Activated CD4-positive, alpha-beta T cell treated with anti-CD3 and anti-CD28 coated beads, Interleukin-2, Interleukin-4, amounts not matched to agents 100 ng/mL and 50 ng/mL, durations not matched to agents 16 hours and 8 hours (primary cell): ENCODE measurements at places on chromosomes 3 and 15.

DNA sequence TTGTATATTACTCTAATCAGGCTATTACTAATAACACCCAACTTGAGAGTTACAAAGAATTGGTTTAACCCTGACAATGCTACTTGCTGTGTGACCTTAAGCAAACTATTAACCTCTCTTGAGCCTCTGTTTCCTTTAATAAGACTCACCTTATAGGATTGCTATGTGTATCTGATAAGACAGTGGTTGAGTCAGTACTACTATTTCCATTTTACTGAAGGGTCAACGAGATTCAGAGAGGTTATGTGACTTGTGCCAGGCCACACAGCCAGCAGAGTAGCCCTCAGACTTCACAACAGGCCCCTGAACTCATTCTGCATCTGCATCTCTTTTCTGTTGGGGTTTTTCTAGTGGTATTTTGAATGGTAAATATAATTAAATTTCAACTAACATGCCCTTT, 420.1 kb downstream of the MAGI1 start:
- DNase-seq: no peak

DNA sequence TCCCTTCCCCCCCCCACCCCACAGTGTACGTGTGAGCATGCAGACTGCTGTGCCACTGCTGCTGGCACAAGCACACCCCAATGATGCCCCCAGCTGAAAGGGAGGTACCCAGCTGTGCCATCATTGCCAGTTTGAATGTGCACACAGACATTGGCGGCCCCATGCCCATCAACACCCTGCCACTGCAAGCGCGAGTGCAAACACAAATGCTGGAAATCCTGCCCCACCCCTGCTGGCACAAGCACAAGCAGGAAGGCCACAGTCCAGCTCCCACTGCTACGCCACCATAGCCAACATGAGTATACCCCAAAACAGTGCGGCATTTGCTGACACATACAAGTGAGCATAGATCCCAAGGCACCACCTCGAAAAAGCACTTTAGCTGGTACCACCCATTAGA, 222.9 kb downstream of the SCAPER start:
- DNase-seq: no peak

DNA sequence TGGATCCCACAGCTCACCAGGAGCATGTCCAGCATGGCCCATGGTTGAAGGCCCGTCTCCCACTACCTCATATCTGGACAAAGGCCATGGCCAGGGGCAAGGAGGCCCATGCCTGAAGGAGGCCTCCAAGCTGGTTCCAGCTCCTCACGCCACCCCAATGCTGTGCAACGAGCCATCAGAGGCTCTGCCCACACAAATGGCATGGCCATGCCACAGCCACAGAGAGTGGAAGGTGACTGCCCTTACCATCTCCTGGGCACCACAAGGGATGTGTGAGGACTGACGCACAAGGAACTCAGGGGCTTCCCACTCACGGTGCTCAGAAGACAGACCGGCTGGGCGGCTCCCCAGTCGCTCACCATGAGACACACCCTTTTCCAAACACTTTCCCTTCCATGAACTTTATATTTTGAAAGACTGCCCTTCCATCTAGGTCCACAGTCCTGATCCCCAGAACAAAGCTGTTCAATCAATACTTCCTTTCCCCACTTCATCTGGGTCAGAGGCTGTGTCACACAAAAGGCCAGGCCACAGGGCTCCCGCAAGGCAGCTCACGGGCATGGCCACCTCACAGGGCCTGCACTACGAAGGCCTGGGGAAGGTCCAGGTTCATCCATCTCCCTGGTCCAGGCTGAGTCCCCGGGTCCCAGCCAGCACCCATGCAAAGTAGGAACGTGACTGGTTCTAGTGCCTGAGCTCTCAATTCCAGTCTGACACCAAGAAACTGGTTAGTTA, 66.4 kb downstream of the CYFIP1 start:
- no peak for DNase-seq

DNA sequence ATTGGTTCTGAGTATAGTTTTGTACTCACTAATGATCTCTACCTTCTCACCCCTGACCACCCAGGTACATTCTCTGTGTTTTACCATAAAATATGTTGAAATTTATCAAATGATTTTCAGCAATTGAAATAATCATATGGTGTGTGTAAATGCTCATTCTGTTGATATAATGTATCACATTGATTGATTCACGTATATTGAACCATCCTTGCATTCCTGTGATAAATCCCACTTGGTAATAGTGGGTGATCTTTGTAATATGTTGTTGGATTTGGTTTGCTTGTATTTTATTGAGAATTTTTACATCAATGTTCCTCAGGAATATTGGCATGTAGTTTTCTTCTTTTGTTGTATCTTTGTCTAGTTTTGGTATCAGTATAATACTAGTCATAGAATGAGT, 1497.6 kb downstream of the OTOL1 start:
- DNase-seq: no peak

GRCh38 chr3:143302638-143303171, 183.1 kb downstream of the CHST2 start:
- DNase-seq: no peak

DNA sequence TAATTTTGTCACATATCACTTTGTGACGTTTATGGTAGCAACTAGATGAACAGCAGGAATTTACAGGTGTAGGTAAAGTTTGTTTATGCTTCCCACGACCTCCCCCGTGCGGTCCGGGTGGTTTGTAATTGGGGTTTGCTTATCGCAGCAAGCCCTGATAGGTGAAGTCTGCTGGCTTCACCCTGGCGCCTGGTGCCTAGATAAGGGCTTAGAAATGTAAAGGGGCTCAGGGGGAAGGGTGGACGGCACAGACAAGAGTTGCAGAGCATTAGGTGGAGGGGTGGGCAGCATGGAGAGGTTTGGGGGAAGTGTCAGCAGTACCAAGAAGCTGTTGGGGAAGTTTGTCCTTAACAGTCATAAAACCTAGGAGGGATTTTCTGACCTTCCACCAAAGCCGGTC, 108.1 kb upstream of the RNF7 start:
- no peak for DNase-seq

- no peak for DNase-seq
Measured at GRCh38 chr15:101525087-101525669, 35.7 kb upstream of the PCSK6 start.

GRCh38 chr15:63474810-63475316, 29.5 kb upstream of the USP3 start:
- DNase-seq: no peak

DNA sequence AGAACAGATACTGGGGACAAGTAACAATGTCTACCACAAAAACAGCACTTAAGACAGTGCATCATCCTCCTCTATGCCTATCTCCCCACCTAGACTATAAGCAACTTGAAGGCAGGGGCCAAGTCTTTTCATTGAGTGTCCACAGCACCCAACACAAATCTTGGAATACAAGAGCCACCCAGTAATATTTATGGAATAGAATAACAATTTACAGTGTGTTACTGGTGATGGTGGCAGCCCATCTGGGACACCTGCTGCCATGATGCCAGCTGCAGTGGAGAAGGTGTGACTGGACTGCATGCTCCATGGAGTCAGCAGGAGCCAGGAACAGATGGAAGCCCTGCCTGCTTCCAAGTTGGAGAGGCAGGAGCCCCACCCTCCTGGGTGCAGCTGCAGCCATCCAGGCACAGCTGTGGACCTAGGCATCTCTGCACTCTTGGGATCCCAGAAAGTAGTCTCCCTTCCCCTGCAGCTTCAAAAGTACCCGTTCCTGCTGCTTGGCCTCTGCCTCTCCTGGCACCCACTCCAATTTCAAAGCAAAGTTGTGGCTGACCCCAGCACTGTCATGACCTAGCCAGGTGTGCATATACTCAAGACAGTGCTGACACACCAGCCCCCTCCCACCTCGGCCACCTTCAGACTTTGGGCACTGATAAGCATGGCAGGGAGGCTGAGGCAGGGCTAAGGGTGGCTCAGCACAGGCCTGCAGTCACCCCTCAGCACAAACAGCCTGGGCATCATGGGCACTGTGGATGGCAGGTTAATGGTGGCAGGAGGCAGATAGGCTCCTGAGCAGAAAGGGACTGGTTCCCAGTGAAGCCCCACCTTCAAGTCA, 94.5 kb downstream of the TPRA1 start:
- DNase-seq: no peak

DNA sequence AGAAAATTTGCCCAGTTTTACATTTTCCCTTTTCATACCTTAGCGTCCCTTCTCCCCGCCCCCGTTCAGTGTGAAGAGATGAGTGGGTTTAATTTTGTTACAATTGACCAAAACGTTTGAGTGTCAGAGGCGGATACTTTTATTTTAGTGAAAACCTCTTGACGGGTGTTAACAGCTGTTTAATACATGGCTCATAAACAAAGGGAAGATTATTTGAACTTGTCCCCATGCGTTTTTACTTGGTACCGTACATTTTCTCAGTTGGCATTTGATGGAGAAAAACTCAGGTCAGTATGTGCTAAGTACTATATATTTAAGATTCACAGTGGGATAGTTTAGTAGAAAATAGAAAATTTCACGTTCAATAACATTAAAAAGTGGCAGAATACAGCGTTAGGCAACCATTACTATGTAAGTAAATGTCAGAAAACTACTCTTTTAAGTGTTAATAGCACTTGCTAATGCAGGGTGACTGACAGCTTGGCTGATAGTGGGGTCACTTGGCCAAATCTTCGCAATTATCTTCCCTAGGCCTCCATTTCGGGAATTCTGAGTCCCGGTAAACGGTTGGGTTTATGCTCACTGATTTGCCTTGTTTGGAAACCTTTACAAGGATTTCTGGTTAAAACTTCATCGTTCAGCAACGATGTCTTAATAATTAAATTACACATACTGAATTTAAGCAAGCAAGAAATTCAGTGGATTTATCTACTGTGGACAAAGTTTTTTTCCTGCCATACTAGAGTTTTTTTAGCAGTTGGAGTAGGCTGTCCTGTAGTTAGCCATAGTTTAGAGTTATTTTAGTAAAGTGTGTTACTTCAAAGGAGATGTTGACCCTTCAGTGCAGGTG, 4.8 kb downstream of the CHD2 start:
- no peak for DNase-seq

DNA sequence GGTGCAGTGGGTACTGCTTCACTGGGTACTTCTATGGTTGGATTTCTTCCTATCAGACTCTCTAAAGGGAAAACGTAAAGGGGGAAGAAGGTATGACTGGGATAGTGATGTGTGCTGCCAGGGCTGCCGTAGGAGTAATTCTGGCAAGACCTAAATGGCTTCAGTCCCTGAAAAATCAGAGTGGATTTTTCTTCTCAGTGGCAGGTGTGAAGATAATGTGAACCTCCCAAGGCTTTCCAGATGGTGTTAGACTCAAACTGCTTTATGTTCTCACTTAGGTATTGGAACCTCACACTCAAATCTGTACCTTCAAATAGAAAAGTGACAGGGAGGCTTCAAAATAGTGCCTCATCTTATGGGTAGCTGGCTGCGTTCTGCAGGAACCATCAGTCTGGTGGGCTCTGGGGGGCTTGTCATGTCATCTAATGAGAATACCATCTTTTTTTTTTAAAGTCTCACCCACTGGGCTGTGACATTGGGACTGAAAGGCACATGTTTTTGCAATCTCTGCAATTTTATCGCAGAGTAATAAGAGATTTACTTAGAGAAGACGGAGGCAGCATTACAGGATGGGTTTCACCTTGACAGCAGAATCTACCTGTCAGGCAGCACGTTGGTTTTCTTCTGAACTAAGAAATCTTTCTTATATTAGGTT, 28.5 kb downstream of the MINDY4B start:
- DNase-seq: no peak

GRCh38 chr3:11162401-11163345, 8.4 kb downstream of the HRH1 start:
- no peak for DNase-seq

- peak; percentile 87 for DNase-seq
Measured at GRCh38 chr15:75202251-75203016, 752 bp downstream of the C15orf39 start.

- no peak for DNase-seq
Measured at GRCh38 chr15:100175406-100176114, 166.2 kb downstream of the ADAMTS17 start.

DNA sequence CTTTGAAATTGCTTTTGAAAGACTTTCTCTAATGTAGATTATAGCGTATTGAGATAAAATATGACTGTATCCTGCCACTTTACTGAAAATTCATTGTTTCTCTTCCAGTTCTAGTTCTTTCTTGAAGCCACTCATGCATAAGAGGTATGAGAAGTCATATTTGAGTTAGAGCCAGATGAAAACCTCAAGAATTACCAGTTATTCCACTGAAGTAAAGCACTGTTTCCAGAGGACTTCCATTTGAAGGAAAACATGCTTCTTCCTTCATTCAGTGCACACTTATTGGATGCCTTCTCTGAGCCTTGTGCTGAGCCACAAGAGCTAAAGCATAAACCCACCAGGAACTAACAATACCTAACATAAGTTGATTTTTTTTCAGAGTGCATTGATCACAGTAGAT, 513.4 kb downstream of the ZNF385D start:
- no peak for DNase-seq

DNA sequence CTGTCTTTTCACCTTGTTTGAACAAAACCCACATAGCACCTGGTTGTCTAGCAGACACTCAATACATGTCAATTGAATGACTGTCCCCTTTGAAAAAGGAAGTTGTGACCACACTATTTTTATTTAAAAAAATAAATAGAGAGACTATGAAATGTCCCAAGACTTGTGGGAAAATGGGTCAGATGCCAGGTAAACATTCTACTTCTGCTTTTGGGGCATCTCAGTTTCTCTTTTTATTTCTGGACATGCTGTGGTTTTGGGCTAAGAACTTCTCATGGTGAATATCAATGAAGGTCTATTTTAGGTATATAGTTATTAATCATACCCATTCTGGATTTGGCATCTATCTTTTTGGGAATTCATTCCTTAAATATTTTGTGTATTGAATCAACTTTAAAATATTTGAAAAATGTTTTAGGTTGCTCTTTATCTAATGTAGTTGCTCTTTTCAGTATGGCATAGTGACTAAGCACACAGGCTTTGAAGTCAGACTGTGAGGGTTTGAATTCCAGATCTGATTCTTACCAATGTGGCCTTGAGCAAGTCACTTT, 4.4 kb downstream of the TMEM45A start:
- no peak for DNase-seq

GRCh38 chr3:25594007-25594502, 70.7 kb downstream of the TOP2B start:
- peak; percentile 19 for DNase-seq

- no peak for DNase-seq
Measured at GRCh38 chr3:13145826-13146642, 72.8 kb upstream of the IQSEC1 start.

- DNase-seq: no peak
Measured at GRCh38 chr3:151074256-151074655, 11.2 kb upstream of the MED12L start.

GRCh38 chr15:76190751-76191538, 120.3 kb downstream of the ETFA start:
- peak; percentile 83 for DNase-seq

- peak; percentile 97 for DNase-seq
Measured at GRCh38 chr3:14431917-14432834, 29.8 kb downstream of the SLC6A6 start.

DNA sequence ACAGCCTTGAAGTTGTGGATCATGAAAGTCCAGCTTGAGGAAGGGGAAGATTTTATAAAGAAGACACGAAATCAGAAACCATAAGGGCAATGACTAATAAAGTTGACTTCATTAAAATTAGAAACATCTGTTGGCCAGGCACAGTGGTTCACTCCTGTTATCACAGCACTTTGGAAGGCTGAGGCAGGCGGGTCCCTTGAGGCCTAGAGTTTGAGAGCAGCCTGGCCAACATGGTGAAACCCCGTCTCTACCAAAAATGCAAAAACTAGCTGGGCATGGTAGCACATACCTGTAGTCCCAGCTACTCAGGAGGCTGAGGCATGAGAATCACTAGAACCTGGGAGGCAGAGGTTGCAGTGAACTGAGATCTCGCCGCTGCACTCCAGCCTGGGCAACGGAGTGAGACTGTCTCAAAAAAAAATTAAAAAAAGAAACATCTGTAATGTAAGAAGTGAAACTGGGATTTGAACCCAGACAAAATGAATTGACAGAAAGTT, 7.9 kb upstream of the UBXN7 start:
- DNase-seq: no peak
